ENCODE measurements at places on chromosomes 5 and 9. TPM values are rescaled to one million over a fixed set of nuclear protein-coding genes. Genes with fewer than 3 reads are reported as not detected.

Gene HNRNPH1
- 1,029 TPM for total RNA-seq

Gene PCDHGB3
- total RNA-seq, result 0.10 TPM

Gene SLC36A2
- total RNA-seq, result not detected

Gene DCANP1
- not detected for total RNA-seq

Gene SLC27A6
- total RNA-seq, result not detected

Gene IPPK
- total RNA-seq, result 14.5 TPM

Gene FUT7
- total RNA-seq, result 2.4 TPM

Gene LECT2
- not detected for total RNA-seq

Gene ADAMTS2
- 0.13 TPM for total RNA-seq

Gene ZNF883
- 0.96 TPM for total RNA-seq

Gene DNAH5
- not detected for total RNA-seq

Gene ADGRV1
- 0.32 TPM for total RNA-seq

Gene TRIM41
- 38.3 TPM for total RNA-seq

Gene ENTREP1
- 0.11 TPM for total RNA-seq

Gene WDR31
- total RNA-seq, result 0.48 TPM

Gene CDH9
- not detected for total RNA-seq

Gene PCDHGA3
- total RNA-seq, result not detected

Gene ANXA2R
- total RNA-seq, result 2.6 TPM

Gene HSPB3
- not detected for total RNA-seq

Gene PCDHB16
- total RNA-seq, result not detected

Gene TMEM252
- not detected for total RNA-seq

Gene PRUNE2
- not detected for total RNA-seq

Gene SAPCD2
- total RNA-seq, result 4.6 TPM

Gene ANP32B
- total RNA-seq, result 307 TPM

Gene SPATA31A5
- total RNA-seq, result not detected

Gene ITK
- total RNA-seq, result 227 TPM

Gene ELAVL2
- not detected for total RNA-seq

Gene SLC25A46
- total RNA-seq, result 55.2 TPM

Gene DMRT2
- not detected for total RNA-seq

Gene EXOSC2
- 113 TPM for total RNA-seq

Gene CBY3
- total RNA-seq, result not detected

Gene COQ4
- total RNA-seq, result 62.4 TPM

Gene NSMF
- total RNA-seq, result 87.7 TPM

Gene FOXD4L5
- not detected for total RNA-seq

Gene RGMB
- total RNA-seq, result 3.6 TPM

Gene TMEFF1
- total RNA-seq, result 0.24 TPM

Gene COL27A1
- 2.8 TPM for total RNA-seq

Gene TAS2R1
- total RNA-seq, result not detected

Gene ROR2
- 0.10 TPM for total RNA-seq

Gene PCDHB12
- total RNA-seq, result not detected

Gene ANGPTL2
- not detected for total RNA-seq

Gene ANKDD1B
- total RNA-seq, result 0.14 TPM

Gene SH3RF2
- total RNA-seq, result 0.11 TPM

Data from activated T-cell treated with anti-CD3 and anti-CD28 coated beads, Interleukin-2, amount 50 U/mL, for 4 hours (primary cell).